ENCODE measurements at places on chromosomes 3 and 15. TPM values are rescaled to one million over a fixed set of nuclear protein-coding genes. Genes with fewer than 3 reads are reported as not detected.

- no peak for DNase-seq
- H3K4me3 ChIP-seq = no peak overlapping the region
- H3K27ac ChIP-seq = no peak overlapping the region
- H3K4me1 ChIP-seq = 0 out of 2 replicates have a peak, but pooled peaks cover 4% of the 10 kb centered on the region
- H3K27me3 ChIP-seq = 0 out of 2 replicates have a peak, but pooled peaks cover 3% of the 10 kb centered on the region
Observed at GRCh38 chr3:120567370-120568201, 28.6 kb upstream of the NDUFB4 start.

GRCh38 chr3:142961539-142961938, 1.9 kb downstream of the PAQR9 start:
- peaks cover 4% of the 10 kb centered on the region for H3K4me1 ChIP-seq
- H3K36me3 ChIP-seq = no peaks in the 10 kb centered on the region
- no peak overlapping the region for H3K4me3 ChIP-seq
- H3K27me3 ChIP-seq = peaks cover 15% of the 10 kb centered on the region

DNA sequence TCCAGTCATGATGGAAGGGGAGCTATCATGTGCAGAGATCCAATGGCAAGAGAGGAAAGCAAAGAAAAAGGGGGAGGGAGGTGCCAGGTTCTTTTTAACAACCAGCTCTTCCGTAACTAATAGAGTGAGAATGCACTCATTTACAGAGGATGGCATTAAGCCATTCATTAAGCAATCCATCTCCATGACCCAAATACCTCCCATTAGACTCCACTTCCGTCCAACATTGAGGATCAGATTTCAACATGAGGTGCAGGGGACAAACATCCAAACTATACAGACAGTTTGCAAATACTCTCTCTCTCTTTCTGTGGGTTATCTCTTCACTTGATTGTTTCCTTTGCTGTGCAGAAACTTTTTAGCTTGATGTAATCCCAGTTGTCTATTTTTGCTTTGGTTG, 21.2 kb downstream of the ZDHHC23 start:
- no peak overlapping the region for H3K27ac ChIP-seq
- no peaks in the 10 kb centered on the region for H3K27me3 ChIP-seq
- DNase-seq = no peak
- no peaks in the 10 kb centered on the region for H3K4me1 ChIP-seq

DNA sequence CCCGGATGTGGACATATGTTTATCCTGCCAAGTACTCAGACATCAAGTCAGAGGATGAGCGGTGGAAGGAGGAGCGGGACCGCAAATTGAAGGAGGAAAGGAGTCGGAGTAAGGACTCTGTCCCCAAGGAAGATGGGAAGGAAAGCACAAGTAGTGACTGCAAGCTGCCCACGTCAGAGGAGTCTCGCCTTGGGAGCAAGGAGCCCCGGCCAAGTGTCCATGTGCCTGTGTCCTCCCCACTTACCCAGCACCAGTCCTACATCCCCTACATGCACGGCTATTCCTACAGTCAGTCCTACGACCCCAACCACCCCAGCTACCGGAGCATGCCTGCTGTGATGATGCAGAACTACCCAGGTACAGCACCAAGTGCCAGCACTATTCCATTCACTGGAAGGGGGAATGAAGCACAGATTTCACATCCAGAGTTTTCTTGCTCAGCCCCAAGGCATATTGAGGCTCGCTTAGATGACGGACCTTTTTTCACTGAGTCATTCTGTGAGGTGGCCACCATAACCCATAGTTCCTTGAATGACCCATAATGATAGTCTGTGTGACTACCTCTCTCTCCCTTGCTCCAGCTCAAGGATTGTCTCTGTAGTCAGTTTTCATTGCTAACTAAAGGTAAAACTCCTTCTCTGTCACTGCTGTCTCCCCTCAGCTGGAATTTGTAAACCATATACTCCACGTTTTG, 97.1 kb downstream of the RBPMS2 start:
- DNase-seq = no peak
- H3K4me1 ChIP-seq = no peaks in the 10 kb centered on the region
- H3K27me3 ChIP-seq = no peaks in the 10 kb centered on the region
- peaks cover 9% of the 10 kb centered on the region for H3K36me3 ChIP-seq

GRCh38 chr3:42600958-42601675, 631 bp downstream of the NKTR start:
- no peaks in the 10 kb centered on the region for H3K27me3 ChIP-seq
- H3K4me1 ChIP-seq = peaks cover 8% of the 10 kb centered on the region
- peak overlapping the region; percentile 88 for H3K4me3 ChIP-seq
- no peaks in the 10 kb centered on the region for H3K36me3 ChIP-seq
- peak overlapping the region; percentile 90 for H3K27ac ChIP-seq

DNA sequence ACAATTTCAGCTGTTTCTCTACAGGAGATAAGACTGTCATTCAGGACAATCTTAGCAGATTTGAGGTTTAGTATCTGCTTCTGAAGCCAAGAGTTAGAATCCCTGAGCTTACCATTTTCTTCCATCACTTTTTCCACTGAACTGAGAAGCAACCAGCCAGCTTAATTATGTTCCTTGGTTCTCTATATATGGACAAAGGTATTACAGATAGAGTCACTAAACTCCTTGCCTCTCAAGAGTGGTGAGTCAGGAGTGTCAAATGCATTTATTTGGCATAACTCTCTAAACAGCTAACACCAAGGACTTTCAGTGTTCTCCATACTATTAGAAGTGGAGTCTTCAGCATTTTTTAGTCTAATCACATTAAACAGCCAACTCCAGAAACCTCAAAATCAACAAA, 239.3 kb downstream of the ALCAM start:
- no peaks in the 10 kb centered on the region for H3K36me3 ChIP-seq
- H3K27me3 ChIP-seq = no peaks in the 10 kb centered on the region
- H3K4me3 ChIP-seq = no peak overlapping the region
- H3K4me1 ChIP-seq = no peaks in the 10 kb centered on the region
- no peak for DNase-seq

DNA sequence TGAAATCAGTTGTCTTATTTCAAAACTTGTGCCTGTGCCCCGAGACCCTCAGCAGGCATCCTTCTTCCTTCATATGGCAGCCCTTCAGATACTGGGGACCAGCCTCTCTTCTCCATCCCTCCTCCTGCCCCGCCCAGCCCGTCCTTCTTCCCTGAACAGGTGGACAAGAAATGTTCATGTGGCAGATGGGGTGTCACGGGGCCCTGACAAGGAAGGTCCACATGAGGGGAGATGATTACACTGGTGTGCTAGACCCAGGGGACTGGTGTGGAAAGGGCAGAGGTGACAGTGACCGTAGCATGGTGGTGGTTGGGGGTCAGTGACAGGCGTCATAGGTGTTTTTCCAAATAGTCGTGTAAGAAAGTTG, 150.9 kb downstream of the CHDH start:
- H3K4me1 ChIP-seq = no peaks in the 10 kb centered on the region
- H3K27me3 ChIP-seq = no peaks in the 10 kb centered on the region
- H3K27ac ChIP-seq = no peak overlapping the region
- H3K4me3 ChIP-seq = no peak overlapping the region
- DNase-seq = no peak
- H3K36me3 ChIP-seq = no peaks in the 10 kb centered on the region

DNA sequence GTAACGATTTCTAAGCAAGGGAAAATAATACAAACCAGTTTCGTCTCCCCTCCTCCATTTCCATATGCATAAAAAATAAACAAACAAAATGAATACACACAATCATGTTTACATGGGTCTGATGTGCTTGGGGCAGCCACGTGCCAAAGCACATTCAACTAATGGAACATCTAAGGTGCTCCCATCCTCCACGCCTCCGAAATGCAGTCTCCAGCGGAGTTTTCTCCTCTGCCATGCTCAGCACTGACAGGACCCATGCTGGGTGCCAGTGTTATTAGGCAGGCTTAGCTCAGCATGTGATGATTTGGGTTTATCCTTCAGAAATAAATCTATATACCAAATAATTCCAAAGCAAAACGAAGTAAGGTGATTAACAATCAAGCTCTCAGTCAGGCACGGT, 337.3 kb upstream of the ATP10A start:
- no peak overlapping the region for H3K4me3 ChIP-seq
- H3K27me3 ChIP-seq = no peaks in the 10 kb centered on the region
- no peak for DNase-seq
- no peak overlapping the region for H3K27ac ChIP-seq

The ZNF660 gene
- total RNA-seq = not detected

The FGF7 gene
- total RNA-seq = not detected

The UCN2 gene
- total RNA-seq = 1.8 TPM

The GP9 gene
- not detected for total RNA-seq

The SPINK8 gene
- not detected for total RNA-seq

Data from Panc1 (cell line).